ENCODE measurements at places on chromosomes 5 and 9.

DNA sequence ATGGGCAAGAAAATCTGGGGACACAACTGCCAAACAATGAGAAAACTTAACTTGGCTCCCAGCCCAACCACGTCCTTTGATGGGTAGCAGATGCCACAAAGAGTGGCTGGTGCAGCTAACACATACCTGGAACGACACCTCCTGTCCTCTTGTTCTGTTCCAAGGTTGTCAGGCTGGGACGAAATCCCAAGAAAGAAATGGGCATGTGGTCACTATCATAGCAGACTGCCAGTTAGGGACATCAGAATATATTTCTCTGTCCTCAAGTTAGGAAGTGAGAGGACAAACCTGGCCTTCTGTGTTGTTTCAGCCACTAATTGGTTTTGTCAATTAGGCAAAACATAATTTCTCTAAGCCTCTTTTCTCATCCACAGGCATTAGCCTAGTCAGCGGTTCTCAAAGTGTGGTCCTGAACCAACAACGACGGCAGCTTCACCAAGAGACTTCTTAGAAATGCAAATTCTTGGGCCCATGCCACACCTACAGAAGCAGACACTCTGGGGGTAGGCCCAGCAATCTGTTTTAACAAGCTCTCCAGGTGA, 63.4 kb downstream of the RAPGEF1 start:
- peak; percentile 22 for DNase-seq

DNA sequence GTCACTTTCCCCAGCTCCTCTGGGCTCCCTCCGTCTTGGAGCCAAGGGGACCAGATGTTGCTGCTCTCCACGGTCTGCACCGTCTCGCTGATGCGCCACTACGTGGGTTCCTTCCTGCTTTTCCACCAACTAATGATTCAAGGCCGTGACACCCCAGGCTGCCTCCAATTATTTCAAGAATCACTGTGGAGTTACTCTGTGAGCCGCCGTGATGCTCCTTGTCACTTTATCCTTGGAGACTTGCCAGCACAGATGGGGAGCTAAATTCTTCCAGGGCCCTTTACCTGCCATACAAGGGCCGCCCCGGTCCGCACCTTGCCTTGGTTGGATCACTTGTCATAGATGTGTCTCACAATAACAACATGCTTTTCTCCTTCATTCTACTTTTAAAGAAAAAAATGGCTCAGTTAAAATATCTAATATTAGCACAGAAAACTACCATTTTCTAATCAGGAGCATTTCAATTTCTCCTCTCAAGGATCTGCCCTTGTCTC, 202.0 kb downstream of the FSTL4 start:
- DNase-seq = no peak

GRCh38 chr5:10904862-10905432, 143.9 kb upstream of the DAP start:
- DNase-seq = no peak

- no peak for DNase-seq
These were observed 502.4 kb downstream of the TMEM232 start for GRCh38 chr5:110224050-110224449.

- DNase-seq = no peak
These were observed 16.2 kb upstream of the TLE1 start for GRCh38 chr9:81705578-81705977.

DNA sequence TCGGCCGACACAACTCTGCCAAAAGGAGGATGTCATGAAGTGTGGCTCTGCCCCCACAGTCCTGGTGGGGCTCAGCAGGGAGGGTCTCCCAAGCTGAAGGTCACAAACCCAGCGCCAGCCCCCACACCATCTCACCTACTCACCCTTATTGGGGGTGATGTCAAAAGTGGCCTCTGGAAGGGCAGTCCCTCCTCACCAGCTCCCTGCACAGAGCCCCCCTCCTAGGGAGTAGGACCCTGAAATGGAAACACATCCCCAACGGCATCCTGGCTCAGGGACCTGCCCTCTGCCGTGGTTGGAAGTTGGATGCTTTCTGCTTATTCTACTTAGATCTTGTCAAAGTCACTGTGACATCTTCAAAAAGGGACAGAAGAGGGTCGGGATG, 89.5 kb downstream of the NSUN2 start:
- no peak for DNase-seq

- no peak for DNase-seq
These were observed 90.5 kb downstream of the ADAMTS2 start for GRCh38 chr5:179254638-179255271.

Data from stimulated activated naive CD4-positive, alpha-beta T cell (primary cell).